NCI-H187 (cell line): ENCODE measurements at places on chromosomes 13 and 19.

DNA sequence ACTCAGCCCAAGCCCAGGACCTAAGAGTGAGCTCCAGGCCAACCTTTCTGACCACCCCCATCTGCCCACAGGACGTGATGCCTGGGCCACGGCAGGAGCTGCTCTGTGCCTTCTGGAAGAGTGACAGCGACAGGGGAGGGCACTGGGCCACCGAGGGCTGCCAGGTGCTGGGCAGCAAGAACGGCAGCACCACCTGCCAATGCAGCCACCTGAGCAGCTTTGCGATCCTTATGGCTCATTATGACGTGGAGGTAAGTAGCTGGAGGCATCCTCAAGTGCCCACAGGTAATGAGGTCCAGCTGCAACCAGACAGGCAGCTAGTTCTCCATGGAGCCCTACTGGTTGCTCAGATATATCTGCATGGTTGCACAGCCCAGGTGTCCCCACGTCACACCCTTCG, 14.8 kb downstream of the DDX39A start:
- peak; percentile 8 for DNase-seq

DNA sequence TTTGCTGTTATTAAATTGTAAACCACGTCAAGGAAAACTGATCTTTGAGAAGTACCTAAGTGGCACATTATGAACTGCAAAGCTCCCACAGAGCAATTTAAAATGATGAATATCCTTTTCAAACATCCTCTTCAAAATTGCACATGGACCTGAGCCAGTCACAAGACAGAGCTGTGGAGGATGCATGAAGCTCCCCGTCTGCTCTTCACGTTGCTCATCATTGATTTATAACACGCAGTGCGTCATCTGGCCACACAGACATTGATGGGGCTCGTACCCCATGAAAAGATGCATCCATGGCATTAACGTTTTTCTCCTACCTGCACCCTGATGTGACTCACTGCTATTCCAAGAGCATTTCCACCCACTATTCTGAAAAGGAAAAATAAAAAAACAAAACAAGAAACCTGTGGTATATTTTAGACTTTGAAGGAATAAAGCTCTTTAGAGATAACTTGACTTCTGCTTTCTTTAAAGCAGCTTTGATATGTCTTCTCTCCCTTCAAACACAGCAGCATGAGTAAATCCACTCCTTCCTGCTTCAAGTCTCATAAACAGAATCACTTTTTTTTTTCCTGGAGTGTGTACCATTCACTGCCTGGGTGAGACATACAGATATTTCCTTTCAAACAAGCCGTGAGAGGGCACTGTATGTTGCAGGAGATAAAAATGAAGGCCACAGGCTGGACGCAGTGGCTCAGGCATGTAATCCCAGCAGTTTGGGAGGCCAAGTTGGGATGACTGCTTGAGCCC, 7.2 kb upstream of the SERTM1 start:
- peak; percentile 92 for DNase-seq

- peak; percentile 52 for DNase-seq
Measured at GRCh38 chr19:46713781-46714443, 3.0 kb downstream of the PRKD2 start.

DNA sequence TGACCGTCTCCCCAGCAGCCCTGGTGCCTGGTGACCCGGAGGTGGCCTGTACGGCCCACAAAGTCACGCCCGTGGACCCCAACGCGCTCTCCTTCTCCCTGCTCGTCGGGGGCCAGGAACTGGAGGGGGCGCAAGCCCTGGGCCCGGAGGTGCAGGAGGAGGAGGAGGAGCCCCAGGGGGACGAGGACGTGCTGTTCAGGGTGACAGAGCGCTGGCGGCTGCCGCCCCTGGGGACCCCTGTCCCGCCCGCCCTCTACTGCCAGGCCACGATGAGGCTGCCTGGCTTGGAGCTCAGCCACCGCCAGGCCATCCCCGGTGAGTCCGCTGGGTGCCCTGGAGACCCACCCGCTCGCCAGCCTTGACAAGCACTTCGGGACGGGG, 2.2 kb downstream of the MADCAM1 start:
- no peak for DNase-seq
